ENCODE measurements at places on chromosomes 2 and 18.

- ATAC-seq = no peak
Observed at GRCh38 chr2:28413152-28413898, 20.7 kb downstream of the FOSL2 start.

DNA sequence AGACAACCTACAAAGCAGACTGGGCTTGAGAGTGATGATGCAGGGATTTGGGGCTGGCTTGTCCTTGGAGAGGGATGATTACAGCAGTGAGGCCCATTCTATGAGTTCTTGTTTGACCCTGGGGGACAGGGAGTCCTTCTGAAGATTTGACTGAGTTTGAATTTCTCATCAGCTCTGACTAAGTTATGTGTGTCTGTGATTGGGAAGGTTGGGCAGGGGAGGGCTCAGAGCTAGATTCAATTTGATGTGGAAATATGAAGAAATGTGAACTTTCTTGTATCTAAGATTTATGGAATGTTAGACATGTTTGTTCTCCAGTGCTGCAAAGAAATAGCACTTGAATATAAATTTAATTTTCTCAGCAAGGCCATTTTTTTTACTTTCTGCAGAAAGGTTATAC lies 19.9 kb upstream of the IL1R2 start:
- no peak for ATAC-seq

DNA sequence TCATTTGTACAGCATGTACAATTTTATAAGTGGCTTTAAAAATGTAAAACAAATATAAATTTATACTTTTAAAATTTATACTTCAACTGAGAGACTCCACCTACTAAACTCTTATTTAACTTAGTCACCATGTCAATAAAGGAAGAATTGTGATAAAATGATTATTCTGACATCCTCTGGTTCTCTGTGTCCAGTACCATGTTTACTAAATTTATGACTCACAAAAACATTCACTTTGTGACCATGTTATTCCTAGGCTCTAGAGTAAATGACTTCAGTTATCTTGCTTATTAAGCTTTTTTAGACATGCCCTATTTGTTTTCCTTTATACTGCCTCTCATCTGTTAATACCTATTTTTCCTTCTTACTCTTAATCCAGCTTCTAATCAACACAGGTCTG lies 959.6 kb upstream of the SLC39A10 start:
- no peak for ATAC-seq

GRCh38 chr2:42960002-42960841 lies 167.8 kb upstream of the HAAO start:
- ATAC-seq = no peak

GRCh38 chr2:161814008-161814660 lies 189.9 kb downstream of the SLC4A10 start:
- ATAC-seq = no peak

- ATAC-seq = peak; percentile 83
Observed at GRCh38 chr2:234292205-234292961, 204.5 kb downstream of the ARL4C start.

DNA sequence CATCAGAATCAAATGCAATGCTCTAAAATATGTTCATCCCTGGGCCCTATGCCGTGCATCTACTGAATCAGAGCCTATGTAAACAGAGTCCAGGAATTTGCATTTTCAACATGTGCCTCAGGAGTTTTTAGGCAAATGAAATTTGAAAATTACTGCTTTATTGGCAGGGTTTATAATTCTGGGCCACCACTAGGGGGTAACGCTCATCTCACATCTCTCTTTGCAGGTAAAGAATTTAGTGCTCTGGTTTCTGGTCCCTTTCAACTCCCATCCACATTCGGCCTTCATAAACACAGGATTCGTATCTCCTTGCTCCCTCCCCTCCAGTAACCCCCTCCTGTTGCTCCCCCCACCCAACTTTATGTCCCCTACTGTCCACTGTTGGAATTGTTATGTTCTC lies 49.3 kb downstream of the LYPD6B start:
- ATAC-seq = no peak
